ENCODE measurements at places on chromosomes 6 and 20. TPM values are rescaled to one million over a fixed set of nuclear protein-coding genes. Genes with fewer than 3 reads are reported as not detected.

DNA sequence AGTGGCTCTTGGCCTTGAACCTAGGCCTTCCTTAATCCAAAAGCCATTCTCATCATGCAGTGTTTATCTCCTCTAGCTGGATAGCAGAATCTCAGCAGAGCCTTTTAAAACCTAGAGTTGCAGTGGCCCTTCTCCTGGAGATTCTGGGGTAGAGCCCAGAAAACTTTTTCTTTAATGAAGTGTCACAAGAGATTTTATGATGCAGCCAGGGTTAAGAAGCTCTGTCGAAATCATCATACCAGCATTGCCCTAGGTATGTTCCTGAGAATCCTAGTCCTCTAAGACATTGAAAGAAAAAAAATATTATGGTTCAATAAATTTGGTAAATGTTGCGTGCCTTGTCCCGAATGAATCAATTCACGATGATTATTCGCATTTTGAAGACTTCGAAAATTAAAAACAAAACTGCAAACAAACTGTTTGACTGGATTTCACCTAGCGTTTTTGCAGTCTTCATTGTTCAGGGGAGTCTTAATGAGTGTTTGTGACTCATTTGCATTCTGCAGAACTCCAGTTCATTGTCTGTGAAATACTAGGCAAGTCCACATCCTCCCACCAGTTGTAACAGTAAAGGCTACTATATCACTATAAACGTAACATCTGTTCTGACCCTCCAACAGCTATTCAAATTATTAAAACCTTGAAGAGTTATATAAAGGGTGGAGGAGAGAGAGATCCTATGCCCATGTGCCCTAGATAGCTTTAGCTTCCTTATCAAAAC is 198.6 kb downstream of the UST start:
- H3K27ac ChIP-seq = no peak overlapping the region
- DNase-seq = no peak
- peaks cover 5% of the 10 kb centered on the region for H3K27me3 ChIP-seq
- no peak overlapping the region for H3K4me3 ChIP-seq

DNA sequence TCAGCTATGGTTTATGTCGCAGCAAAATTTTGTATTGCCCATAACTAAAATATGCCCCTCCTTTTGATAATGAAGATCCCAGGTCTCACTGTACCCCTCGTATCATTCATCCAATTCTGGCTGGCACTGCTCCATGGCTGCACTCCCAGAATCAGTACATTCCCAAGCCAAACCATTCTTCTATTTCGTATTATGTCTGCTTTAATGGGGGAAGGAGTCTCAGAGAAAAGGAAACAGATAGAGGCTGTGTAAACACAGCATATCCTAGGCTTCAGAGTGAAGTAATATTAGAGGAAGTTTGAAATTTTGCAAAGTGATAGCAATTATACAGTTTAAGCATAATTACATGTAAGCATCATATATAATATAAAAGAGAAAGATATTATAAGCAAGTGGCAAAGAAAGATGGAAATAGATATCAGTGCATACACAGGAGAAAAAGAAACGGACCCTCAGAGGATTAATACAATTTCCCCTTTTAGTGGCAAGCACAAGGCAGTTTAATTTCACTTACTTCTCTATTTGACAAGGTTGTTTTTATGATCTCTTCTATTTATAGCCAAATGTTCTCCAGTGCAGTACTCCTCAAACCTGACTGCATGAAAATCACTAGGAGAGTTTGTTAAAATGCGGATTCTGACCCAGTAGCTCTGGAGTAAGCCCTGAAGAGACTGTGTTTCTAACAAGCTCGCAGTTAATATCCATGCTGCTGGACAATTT is 56.5 kb upstream of the TENT5A start:
- H3K4me1 ChIP-seq = peaks cover 10% of the 10 kb centered on the region
- DNase-seq = no peak
- H3K36me3 ChIP-seq = no peaks in the 10 kb centered on the region
- peak overlapping the region; percentile 13 for H3K27ac ChIP-seq
- H3K4me3 ChIP-seq = peak overlapping the region; percentile 7

DNA sequence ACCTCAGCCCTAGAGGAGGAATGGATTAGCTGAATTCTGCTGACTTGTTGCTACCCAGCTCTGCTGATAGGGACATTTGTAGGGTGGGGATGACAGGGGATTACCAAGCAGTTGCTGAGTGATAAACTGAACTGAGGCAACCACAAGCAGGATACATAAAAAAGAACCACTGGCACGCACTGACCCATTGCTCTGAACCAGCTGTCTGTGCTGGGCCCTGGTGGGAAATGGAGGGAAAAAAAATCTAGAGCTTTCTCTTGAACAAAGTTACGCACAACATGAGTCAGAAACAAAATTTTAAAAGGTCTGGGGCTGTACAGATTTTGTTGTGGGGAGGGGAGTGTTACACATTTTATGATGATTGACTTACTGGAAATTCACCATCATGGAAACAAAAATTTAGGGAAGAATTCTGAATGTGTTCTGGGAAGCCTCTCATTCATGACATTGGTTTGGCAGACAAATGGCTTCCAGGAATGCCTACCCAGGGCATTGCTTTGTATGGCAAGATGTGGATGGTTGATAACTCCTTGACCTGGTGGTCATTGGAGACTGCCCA is 37.7 kb downstream of the FOXO3 start:
- H3K4me3 ChIP-seq = no peak overlapping the region
- H3K27me3 ChIP-seq = no peaks in the 10 kb centered on the region
- H3K36me3 ChIP-seq = peaks cover 2% of the 10 kb centered on the region
- H3K4me1 ChIP-seq = peaks cover 55% of the 10 kb centered on the region
- peak overlapping the region; percentile 86 for H3K27ac ChIP-seq

The PSORS1C1 gene
- total RNA-seq = 1.1 TPM

The GNMT gene
- 1.2 TPM for total RNA-seq

The GNAS-AS1 gene
- total RNA-seq = 6.3 TPM

GRCh38 chr6:148746363-148747144 is at the start of gene UST:
Gene UST, plus strand, starts transcription at chr6:148747030. Its CDS starts 401 bp downstream, at chr6:148747431.
- H3K27me3 ChIP-seq = peaks cover 34% of the 10 kb centered on the region
- no peaks in the 10 kb centered on the region for H3K36me3 ChIP-seq
- peak within 1 kb of the TSS; percentile 89 for H3K27ac ChIP-seq
- H3K4me3 ChIP-seq = peak within 1 kb of the TSS; percentile 91
- peak; percentile 76 for DNase-seq

GRCh38 chr6:713351-713750 is 20.4 kb upstream of the EXOC2 start:
- peaks cover 12% of the 10 kb centered on the region for H3K4me1 ChIP-seq
- H3K4me3 ChIP-seq = no peak overlapping the region

DNA sequence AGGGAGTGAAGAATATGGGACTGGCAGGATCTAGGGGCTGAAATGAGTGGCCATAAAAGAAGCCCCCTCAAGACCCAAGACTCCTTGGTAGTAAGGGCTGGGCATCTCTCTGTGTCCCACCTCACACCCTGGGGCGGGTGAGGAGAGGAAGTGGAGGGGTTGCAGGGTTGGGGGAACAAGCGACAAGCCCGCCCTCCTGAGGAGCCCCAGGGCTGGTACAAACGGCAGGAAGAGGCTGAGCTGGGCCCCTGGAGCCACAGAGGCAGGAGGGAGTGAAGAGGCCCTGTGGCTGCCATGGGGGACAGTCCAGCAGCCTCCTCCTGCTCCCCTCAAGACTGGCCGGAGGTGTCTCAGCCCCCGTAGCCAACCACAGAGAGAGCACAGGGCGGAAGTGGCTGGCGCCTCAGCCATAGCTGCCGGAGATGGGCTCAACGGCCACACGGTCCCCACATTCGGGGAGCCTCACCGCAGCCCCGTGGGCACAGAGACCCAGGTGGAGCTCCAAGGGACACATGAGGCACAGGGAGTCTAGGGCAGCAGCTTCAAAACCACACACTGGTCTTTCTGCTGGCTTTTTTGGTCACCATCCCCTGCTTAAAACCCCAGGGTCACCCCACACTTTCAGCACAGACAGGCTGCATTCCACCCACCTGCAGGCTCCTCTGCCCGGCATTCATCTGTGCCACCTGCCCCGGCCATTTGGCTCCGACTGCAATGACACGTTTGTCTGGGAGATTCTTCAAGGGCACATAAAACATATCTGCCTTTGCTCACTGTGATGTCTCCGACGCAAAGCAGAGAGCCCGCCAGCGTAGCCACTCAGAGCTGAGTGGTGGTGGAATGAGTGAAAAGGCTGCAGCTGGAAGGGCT is 524 bp downstream of the C20orf203 start:
- H3K4me1 ChIP-seq = peaks cover 17% of the 10 kb centered on the region
- H3K27me3 ChIP-seq = no peaks in the 10 kb centered on the region
- H3K27ac ChIP-seq = no peak overlapping the region
- no peak overlapping the region for H3K4me3 ChIP-seq

DNA sequence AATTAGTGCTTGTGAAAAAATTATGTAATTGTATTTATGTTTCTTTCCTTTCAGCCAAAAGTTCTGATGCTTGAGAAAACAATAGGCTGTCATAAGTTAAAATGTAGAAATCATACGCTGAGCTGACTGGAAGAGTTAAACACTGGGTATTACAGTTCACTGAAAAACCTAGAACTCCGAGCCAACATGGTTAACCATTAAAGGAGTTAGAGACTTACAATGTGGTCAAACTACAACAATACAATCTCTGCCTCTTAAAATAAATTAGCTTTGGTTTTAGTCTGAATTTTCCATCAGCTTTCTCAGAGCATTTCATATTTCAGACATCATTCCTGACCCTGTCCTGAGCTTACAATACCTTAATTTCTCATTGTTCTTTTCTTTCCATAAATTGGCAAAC is 91.0 kb downstream of the COL12A1 start:
- H3K27me3 ChIP-seq = no peaks in the 10 kb centered on the region
- H3K4me3 ChIP-seq = no peak overlapping the region
- peaks cover 36% of the 10 kb centered on the region for H3K4me1 ChIP-seq
- peaks cover 2% of the 10 kb centered on the region for H3K36me3 ChIP-seq

DNA sequence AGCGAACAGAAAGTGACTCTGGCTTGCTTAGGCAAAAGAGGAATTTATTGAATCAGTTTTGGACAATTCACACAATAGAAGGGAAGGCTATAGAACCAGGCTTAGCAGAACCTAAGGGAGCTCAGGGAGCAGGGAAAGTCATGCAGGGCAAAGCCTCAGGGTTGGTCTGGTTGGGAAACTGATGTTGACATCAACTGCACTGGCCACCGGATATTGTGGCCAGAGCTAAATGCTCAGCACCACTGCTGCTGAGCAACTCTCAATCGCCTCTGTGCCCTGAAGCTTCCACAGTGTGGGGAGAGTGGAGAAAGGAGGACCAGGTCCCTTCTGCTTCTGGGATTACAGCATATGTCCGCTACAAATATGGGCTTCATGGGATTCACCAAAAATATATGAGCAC is 93.3 kb upstream of the GCM1 start:
- no peak overlapping the region for H3K27ac ChIP-seq
- H3K4me1 ChIP-seq = no peaks in the 10 kb centered on the region
- no peak overlapping the region for H3K4me3 ChIP-seq
- no peaks in the 10 kb centered on the region for H3K36me3 ChIP-seq
- DNase-seq = no peak

The C20orf144 gene
- total RNA-seq = 0.09 TPM

- no peak overlapping the region for H3K4me3 ChIP-seq
- peaks cover 25% of the 10 kb centered on the region for H3K27me3 ChIP-seq
- no peaks in the 10 kb centered on the region for H3K4me1 ChIP-seq
- no peak for DNase-seq
- H3K27ac ChIP-seq = no peak overlapping the region
- H3K36me3 ChIP-seq = no peaks in the 10 kb centered on the region
Observed at GRCh38 chr6:39130691-39131090, 15.7 kb upstream of the SAYSD1 start.

- H3K36me3 ChIP-seq = no peaks in the 10 kb centered on the region
- H3K4me3 ChIP-seq = no peak overlapping the region
- H3K4me1 ChIP-seq = peaks cover 6% of the 10 kb centered on the region
- peaks cover under 1% of the 10 kb centered on the region for H3K27me3 ChIP-seq
Observed at GRCh38 chr6:150183105-150183504, 40.3 kb downstream of the PPP1R14C start.

The PROKR2 gene
- 2.3 TPM for total RNA-seq

GRCh38 chr6:145882121-145882531 is 67.5 kb upstream of the FBXO30 start:
- peaks cover 11% of the 10 kb centered on the region for H3K4me1 ChIP-seq
- no peak for DNase-seq
- H3K27me3 ChIP-seq = no peaks in the 10 kb centered on the region
- peaks cover 16% of the 10 kb centered on the region for H3K36me3 ChIP-seq
- H3K4me3 ChIP-seq = no peak overlapping the region

DNA sequence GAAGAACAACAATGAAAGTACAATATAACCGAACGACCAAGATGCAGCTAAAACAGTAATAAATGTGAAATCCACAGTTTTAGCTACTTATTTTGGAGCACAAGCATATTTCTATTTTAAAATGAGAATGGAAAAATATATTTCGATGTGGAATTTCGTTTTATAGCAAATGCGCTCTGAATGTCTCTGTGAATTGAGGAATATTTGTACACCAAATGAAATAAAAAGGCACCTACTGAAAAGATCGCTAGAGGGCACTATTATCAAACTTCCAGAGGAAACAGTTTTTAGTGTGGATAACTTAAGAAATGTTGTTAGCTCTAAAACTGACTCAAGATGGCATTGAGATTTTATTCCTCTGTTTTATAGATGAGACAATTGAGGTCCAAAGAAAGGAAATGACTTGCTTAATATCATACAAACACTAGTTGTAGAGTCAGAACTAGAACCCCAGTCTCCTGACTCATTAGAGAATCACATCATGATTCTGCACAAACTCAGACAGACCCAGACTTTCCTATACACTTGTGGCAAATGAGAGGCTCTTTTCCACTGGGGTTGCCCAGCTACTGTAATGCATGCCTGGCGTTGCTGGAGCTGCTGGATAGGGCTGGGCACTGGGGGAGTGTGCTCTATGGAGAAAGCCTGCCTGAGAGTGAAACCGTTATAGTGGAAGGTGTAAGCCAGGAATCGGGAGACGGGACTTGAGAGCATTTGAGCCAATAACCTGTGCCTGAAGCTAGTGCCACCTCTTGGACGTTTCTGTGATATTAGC is 51.9 kb downstream of the GCLC start:
- no peak overlapping the region for H3K27ac ChIP-seq
- H3K4me1 ChIP-seq = peaks cover 2% of the 10 kb centered on the region
- H3K4me3 ChIP-seq = no peak overlapping the region
- H3K36me3 ChIP-seq = peaks cover 3% of the 10 kb centered on the region

Data from mesothelial cell of epicardium (in vitro differentiated cells).